ENCODE measurements at places on chromosomes 4 and X.

DNA sequence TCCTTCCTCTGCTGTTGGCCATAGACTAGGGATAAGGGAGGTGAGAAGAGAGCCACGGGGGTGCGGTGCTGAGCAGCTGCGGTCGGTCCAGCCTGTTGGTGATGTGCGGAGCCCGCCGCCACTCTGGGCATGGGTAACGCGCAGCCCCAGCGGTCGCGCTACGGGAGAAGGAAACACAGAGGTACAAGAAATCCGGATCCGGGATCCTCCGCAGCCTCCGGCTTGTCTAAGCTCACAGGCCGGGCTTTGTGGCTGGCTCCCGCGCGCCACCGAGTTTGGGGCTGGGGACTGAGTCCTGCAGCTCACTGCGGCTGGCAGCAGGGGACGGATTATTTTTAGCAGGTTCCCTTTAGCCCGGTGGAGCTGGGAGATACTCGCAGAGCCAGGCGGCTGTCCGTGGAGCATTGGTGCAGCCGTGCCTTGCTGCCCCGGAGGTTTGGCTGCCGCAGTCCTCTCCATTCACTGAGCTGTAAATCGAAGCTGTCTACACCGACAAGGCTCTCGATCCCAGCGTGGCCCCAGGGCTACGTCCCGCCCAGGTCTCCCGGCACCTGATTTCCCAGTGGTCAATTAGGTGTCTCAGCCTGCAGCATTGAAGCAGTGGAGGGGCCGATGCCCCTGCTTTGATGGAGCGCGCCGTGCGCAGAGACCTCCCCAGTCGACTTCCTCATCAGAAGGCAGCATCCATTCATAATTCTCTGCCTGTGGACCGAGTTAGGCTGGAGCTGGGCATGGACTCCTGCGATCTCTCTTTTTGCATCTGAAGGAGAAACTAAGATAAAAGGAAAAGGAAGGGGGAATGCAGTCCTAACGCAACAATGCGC is 81.9 kb upstream of the SCML1 start:
- no peak for DNase-seq

- DNase-seq, result no peak
Measured at GRCh38 chrX:68829582-68830418, 979 bp downstream of the EFNB1 start.

DNA sequence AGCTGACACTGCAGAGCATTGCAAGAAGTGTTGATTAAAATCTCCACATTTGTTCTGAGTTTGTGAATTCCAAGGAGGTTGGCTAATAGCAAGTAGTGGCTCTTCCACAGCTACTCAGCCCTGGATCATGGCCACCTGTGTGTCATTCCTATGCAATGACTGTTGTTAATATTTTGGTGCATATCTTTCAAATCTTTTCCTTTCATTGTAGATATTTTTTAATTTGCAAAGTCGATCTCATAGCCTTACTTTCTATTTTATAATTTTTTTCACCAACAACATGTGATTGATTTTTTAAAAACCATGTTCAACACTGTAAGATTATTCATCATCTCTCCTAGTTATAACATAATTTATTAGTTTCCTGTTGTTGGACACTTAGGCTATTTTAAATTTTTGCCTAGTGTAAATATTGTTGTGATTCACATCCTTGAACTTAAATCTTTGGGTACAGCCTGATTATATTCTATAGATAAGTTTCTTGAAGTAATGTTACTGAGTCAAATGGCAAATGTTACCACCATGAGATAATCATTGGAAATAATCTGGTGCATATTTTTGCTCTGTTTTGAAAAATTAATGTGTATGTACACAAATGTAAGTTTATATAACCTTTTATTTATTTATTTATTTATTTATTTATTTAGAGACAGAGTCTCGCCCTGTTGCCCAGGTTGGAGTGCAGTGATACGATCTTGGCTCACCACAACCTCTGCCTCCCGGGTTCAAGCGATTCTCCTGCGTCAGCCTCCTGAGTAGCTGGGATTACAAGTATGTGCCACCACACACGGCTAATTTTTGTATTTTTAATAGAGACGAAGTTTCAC is 17.1 kb upstream of the ARHGAP10 start:
- DNase-seq, result no peak

DNA sequence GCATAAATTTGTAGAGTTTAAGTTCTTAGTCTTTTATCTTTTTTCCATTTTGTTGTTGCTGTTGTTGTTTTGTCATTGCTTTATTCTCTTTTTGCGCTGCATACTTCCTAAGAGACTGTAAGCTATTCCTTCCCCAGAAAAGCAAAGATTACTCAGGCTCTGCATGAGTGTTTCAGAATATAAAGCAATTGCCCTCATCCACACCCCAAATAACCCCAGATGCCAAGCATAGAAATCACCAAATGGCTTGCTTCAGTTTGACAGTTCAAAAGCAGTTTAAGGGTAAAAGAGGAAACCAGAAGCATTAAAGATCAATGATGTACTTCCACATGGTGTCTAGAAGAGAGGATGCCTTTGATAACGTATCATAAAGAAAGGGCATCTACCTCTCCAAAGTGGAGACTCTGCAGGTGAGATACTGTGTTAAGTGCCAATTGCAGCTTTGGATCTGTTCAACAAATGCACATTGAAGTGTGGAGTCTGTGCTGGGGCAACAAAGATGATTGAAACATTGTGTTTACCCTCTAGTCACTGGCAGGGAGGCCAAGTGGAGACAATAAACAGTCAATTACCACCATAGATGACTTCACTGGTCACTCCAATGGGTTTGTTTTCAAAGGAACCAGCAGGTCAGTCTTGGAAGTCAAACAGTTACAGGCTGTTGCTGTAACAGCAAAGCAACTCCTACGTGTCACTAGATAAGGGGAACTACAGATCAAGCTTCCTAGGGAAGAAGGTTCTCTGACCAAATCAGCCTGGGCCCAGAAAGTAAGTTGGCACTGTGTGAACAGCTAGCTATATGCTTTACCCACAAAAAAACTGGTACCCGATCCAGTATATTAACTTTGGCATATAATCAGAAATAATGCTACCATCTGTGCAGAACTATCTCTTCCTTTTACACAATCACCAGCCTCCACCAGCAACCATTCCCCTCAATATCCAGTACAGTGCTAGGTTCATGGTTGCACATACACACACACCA is 40.6 kb upstream of the IL21 start:
- no peak for DNase-seq

DNA sequence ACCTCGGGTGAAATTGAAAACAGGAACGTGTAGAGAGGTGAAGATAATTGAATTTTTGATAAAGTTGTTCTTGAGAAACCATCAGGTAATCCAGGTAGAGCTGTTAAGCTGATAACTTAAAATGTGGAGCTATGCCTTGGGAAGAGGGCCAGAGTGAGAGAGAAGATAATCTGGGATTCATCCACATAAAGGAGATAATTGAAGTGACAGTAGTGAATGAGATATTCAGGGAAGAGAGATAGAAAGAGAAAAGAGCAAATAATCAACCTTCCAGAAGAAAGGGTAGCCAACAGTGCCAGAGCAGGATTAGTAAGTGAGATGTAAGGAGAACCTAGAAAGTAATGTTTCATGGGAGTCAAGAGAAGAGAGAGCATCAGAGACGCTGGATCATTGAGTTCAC is 297.6 kb downstream of the PACRGL start:
- DNase-seq, result no peak
